ENCODE measurements at places on chromosomes 5 and 9. TPM values are rescaled to one million over a fixed set of nuclear protein-coding genes. Genes with fewer than 3 reads are reported as not detected.
A peak's percentile ranks its signal among the peaks of the same experiment; 100 is the strongest.

GRCh38 chr9:22141908-22142307 is 132.8 kb upstream of the CDKN2B start:
- H3K4me3 ChIP-seq: no peak overlapping the region
- DNase-seq: no peak
- no peaks in the 10 kb centered on the region for H3K4me1 ChIP-seq
- H3K27ac ChIP-seq: no peak overlapping the region
- H3K36me3 ChIP-seq: no peaks in the 10 kb centered on the region

Gene ANKRD20A1
- total RNA-seq: not detected

DNA sequence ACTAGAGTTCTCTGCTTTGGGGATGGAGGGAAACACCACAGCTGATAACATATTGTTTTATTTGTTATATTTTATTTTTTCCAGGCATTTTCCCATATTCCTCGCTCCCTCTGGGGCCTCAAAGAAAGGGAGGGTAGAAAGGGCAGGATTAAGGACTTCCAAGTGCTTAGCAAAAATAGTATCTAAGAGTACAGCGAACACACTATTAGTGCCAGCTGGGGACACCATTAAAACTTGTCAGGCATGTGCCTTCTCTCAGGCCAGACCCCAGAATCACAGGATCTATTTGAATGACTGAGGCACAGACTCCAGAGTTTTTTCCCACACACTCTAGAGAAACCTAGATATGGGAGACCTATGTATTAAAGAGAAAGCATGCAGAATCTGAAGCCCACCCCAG is 451.0 kb upstream of the TRPC7 start:
- no peak for DNase-seq
- no peaks in the 10 kb centered on the region for H3K27me3 ChIP-seq
- no peaks in the 10 kb centered on the region for H3K4me1 ChIP-seq
- no peak overlapping the region for H3K4me3 ChIP-seq
- no peaks in the 10 kb centered on the region for H3K36me3 ChIP-seq

GRCh38 chr5:31229266-31229665 is 35.8 kb downstream of the CDH6 start:
- no peak overlapping the region for H3K4me3 ChIP-seq

Gene DMRT3
- not detected for total RNA-seq

DNA sequence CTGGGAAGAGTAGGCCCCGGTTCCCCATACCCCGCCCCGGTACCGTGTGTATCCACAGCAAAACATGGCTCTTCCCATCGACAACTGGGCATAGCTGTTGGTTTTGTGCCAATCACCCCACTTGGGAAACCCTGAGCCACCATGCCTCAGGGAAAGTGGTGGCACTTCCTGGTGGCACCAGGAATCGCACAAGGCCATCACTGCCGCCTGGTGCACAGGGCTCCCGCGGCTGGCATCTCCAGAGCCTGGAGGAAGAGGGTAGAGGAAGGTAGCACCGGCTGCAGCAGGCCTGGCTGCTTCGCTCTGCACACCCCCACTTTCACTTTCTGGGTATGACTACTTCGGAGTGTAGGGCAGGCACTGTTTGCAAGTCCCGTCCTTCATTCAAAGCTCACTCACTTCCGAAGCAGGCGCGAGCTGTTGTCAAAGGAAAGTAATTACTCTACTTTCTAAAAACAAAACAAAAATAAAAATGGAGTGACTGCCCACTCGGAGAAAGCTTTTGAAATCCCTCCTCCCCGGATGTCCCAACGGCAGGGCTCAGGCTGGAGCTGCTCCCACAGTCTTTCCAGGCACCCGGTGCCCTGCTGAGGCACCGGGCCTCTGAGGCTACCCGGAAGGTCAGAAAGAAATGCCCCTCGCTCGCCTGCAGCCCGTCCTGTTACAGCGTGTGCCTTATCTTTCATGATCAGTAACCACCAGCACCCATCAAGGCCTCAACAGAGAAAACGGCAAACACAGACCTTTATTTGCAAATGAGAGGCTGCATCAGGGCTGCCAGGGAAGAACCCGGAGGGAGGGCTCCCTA is 2.0 kb downstream of the BRD3 start:
- H3K27ac ChIP-seq: no peak overlapping the region
- DNase-seq: no peak
- no peaks in the 10 kb centered on the region for H3K36me3 ChIP-seq
- peak overlapping the region; percentile 96 for H3K4me3 ChIP-seq
- H3K4me1 ChIP-seq: peaks cover 6% of the 10 kb centered on the region
- H3K27me3 ChIP-seq: peaks cover 7% of the 10 kb centered on the region

Gene PCDHB10
- 1.9 TPM for total RNA-seq

GRCh38 chr5:98308231-98308630 is 465.2 kb upstream of the RGMB start:
- H3K4me1 ChIP-seq: peaks cover 9% of the 10 kb centered on the region
- H3K36me3 ChIP-seq: no peaks in the 10 kb centered on the region
- no peaks in the 10 kb centered on the region for H3K27me3 ChIP-seq

- H3K36me3 ChIP-seq: no peaks in the 10 kb centered on the region
- no peak for DNase-seq
- H3K4me3 ChIP-seq: no peak overlapping the region
- H3K4me1 ChIP-seq: no peaks in the 10 kb centered on the region
- no peak overlapping the region for H3K27ac ChIP-seq
Observed at GRCh38 chr5:11584017-11584416, 320.2 kb downstream of the CTNND2 start.

DNA sequence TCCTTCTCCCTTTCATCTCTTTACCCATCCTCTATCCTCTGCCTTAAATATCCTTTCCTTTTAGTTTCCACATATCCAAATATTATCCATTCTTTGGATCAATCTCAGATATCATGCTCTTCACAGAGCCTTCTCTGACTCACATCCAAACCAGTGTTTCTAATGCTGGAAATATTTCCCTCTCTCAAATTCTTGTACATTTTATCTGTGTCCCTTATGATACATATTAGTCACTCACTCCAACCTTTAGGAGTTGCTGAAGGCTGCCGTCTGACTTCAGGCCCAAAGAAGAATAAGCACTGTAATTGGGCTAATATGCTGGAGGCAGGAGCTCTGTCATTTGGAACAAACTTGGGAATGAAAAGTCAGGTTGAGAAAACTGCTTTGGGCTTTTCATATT is 156.4 kb upstream of the RUSC2 start:
- H3K4me1 ChIP-seq: no peaks in the 10 kb centered on the region
- no peak overlapping the region for H3K4me3 ChIP-seq
- no peak overlapping the region for H3K27ac ChIP-seq
- no peak for DNase-seq
- no peaks in the 10 kb centered on the region for H3K36me3 ChIP-seq
- no peaks in the 10 kb centered on the region for H3K27me3 ChIP-seq

DNA sequence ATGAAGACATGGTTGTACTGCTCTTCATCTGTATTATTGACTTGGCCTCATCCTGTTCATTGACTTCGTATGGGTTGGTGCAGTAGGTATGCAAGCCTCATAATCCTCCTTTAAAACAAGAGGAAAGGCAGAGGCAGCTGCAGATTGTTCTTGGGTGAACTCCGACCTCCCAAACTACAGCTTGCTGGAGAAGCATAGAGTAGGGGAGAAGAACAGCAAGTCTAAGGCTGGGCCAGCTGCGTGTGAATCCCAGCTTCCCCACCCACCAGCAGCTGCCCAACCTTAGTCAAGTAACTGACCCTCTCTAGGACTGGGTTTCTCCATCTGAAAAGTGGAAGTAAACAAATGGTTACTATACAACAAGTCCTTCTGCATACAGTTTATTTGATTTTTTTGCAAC is 114.5 kb upstream of the WWC1 start:
- no peaks in the 10 kb centered on the region for H3K27me3 ChIP-seq
- H3K27ac ChIP-seq: no peak overlapping the region
- no peak for DNase-seq
- no peak overlapping the region for H3K4me3 ChIP-seq
- H3K4me1 ChIP-seq: no peaks in the 10 kb centered on the region
- no peaks in the 10 kb centered on the region for H3K36me3 ChIP-seq

Gene BRD8
- 75.8 TPM for total RNA-seq

GRCh38 chr5:145588113-145588512 is 247.0 kb downstream of the PRELID2 start:
- H3K36me3 ChIP-seq: no peaks in the 10 kb centered on the region
- H3K4me3 ChIP-seq: no peak overlapping the region
- no peaks in the 10 kb centered on the region for H3K27me3 ChIP-seq
- no peaks in the 10 kb centered on the region for H3K4me1 ChIP-seq
- DNase-seq: no peak

DNA sequence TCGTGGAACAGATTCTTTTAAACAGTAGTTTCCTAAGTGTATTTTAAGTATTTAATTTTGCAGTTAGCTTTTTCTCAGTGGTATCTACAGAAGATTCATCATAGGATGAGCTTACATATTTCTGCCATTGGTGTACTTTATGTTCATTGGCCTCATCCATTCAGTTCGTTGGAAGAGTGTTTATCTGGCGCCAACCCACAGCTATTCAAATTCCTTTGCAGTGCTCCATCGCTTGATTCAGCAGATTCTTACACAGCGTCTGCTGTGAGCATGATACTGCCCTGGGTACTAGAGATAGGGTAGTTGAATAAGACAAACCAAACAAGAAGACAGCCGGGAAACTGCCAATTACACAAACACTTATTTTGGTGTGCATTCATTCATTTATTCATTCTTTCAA is 55.1 kb downstream of the NUP214 start:
- H3K4me1 ChIP-seq: no peaks in the 10 kb centered on the region
- no peak overlapping the region for H3K27ac ChIP-seq
- DNase-seq: no peak
- no peaks in the 10 kb centered on the region for H3K27me3 ChIP-seq

Gene F2RL2
- 0.10 TPM for total RNA-seq

Gene IL5
- total RNA-seq: not detected

Gene CCNJL
- 36.2 TPM for total RNA-seq

GRCh38 chr9:106862110-106862820 is 701 bp upstream of the ZNF462 start:
- H3K27me3 ChIP-seq: no peaks in the 10 kb centered on the region
- DNase-seq: peak; percentile 61
- peaks cover 8% of the 10 kb centered on the region for H3K4me1 ChIP-seq
- no peaks in the 10 kb centered on the region for H3K36me3 ChIP-seq
- H3K27ac ChIP-seq: peak overlapping the region; percentile 82
- peak overlapping the region; percentile 86 for H3K4me3 ChIP-seq
